Tibial nerve (tissue), 4 donors: ENCODE measurements at places on chromosomes 1 and 21. TPM values are rescaled to one million over a fixed set of nuclear protein-coding genes. Genes with fewer than 3 reads are reported as not detected.

- no peak overlapping the region for H3K27ac ChIP-seq
- H3K36me3 ChIP-seq, result no peaks in the 10 kb centered on the region
- H3K4me1 ChIP-seq, result no peaks in the 10 kb centered on the region
- no peaks in the 10 kb centered on the region for H3K27me3 ChIP-seq
Observed at GRCh38 chr1:56414728-56415224, 164.6 kb downstream of the PLPP3 start.

GRCh38 chr1:185926588-185926987 is 192.4 kb downstream of the HMCN1 start:
- DNase-seq, result no peak
- no peaks in the 10 kb centered on the region for H3K27me3 ChIP-seq
- H3K4me3 ChIP-seq, result no peak overlapping the region
- no peaks in the 10 kb centered on the region for H3K36me3 ChIP-seq
- H3K4me1 ChIP-seq, result no peaks in the 10 kb centered on the region

DNA sequence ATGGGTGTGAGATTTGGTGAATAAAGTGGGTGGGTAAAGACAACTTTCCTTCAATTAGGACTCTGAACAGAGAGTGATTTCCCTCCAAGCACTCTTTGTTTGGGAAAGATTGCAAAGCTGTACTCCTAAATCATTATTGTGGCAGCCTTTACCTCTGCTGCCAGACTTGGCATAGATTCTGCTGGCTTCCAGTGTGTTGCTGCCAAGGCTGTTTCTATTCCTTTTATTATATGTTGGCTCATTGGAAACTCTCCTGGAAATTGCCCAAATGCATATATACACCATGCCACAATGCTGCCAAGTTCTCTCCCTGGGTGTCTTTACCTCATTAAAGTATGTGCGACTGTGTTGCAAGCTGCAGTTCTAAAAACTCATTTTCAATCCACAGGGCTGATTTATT is 668.0 kb downstream of the MRPL39 start:
- no peaks in the 10 kb centered on the region for H3K4me1 ChIP-seq
- H3K36me3 ChIP-seq, result no peaks in the 10 kb centered on the region
- no peak overlapping the region for H3K4me3 ChIP-seq
- no peak overlapping the region for H3K27ac ChIP-seq
- H3K27me3 ChIP-seq, result no peaks in the 10 kb centered on the region

GRCh38 chr1:65378247-65378946 is 42.1 kb upstream of the LEPR start:
- no peaks in the 10 kb centered on the region for H3K27me3 ChIP-seq
- no peak for DNase-seq
- H3K4me1 ChIP-seq, result no peaks in the 10 kb centered on the region
- H3K36me3 ChIP-seq, result no peaks in the 10 kb centered on the region

DNA sequence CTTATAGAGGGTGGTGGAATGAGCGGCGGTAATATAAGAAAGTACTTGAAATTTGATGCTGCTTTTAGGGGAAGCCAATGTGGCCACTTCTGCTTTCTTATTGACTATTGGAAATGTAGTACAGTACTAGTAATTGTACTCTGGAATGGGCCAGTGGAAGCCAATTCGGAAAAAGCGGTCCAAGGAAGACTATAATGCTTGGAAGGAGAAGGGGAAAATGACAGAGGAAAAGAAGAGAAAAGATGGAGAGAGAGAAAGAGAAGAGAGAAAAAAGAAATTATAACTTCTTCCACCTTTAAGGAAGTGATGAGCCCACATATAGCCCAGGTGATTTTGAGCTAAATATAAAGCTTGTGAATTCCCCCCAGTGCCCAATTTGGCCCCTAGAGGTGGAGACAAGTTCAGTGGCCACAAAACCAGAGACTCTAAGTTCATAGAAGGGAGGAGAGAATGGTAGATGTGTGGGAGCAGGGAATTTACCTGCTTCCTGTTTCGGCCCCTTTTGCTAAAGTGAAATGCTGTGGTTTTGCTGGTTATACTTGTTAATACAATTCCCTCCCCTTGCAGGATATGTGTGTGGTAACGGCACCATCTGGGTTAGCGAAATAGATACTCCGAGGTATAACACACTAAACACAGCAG is 35.7 kb upstream of the DUSP10 start:
- H3K36me3 ChIP-seq, result no peaks in the 10 kb centered on the region
- H3K4me3 ChIP-seq, result no peak overlapping the region
- H3K27me3 ChIP-seq, result no peaks in the 10 kb centered on the region
- DNase-seq, result no peak
- no peak overlapping the region for H3K27ac ChIP-seq

DNA sequence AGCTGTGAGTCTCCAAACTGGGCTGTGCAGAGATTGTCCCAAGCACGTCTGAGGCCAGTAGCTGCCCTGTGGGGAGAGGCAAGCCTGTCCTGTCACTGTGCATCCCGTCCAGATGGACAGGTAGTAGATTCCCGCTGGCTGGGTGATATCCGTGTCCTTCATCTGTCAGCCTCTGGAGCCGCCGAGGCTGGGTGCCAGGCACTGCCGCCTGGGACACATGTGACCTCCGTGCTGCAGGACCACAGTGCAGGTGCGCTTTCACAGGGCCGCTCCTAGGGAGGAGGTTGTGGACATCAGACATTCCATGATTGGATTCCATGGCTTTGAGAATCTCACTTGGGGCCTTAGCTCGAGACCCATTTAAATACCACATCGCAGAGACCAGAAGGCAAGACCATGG is 4.7 kb downstream of the PDXK start:
- no peak for DNase-seq
- no peaks in the 10 kb centered on the region for H3K36me3 ChIP-seq
- H3K27me3 ChIP-seq, result no peaks in the 10 kb centered on the region
- H3K4me1 ChIP-seq, result peaks cover 71% of the 10 kb centered on the region

GRCh38 chr1:154791292-154792166 is 78.6 kb downstream of the KCNN3 start:
- no peak overlapping the region for H3K4me3 ChIP-seq
- H3K27ac ChIP-seq, result no peak overlapping the region
- H3K27me3 ChIP-seq, result peaks cover 46% of the 10 kb centered on the region
- no peaks in the 10 kb centered on the region for H3K36me3 ChIP-seq
- H3K4me1 ChIP-seq, result no peaks in the 10 kb centered on the region

GRCh38 chr1:6515771-6516170 is 24.3 kb upstream of the PLEKHG5 start:
- no peaks in the 10 kb centered on the region for H3K4me1 ChIP-seq
- H3K36me3 ChIP-seq, result no peaks in the 10 kb centered on the region
- no peaks in the 10 kb centered on the region for H3K27me3 ChIP-seq
- no peak for DNase-seq
- H3K4me3 ChIP-seq, result no peak overlapping the region

DNA sequence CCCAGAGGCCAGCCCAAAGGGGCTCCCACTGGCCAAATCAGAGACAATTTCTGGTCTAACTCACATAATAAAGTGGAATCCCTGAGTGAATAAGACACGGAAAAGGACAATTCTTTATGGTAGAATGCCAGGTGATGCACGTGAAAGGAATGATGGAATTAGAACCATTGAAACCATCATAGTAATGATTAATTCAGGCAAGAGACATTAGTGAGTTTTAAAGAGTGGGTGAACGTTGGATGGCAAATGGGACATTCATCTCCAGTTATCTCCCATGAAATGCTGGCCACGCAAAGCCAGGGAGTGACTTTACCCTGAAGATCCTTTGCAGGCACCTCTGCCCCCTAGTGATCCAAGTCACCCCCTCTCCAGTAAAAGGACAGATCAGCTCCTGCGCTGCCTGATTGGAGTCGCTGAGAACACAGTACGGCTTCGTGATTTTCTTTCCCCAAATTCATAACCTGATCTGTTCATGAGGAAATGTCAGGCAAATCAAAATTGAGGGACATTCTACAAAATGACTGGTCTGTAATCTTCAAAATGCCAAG is 87.5 kb downstream of the AJAP1 start:
- no peak for DNase-seq
- H3K27ac ChIP-seq, result no peak overlapping the region
- H3K36me3 ChIP-seq, result no peaks in the 10 kb centered on the region
- no peaks in the 10 kb centered on the region for H3K4me1 ChIP-seq
- no peaks in the 10 kb centered on the region for H3K27me3 ChIP-seq

GRCh38 chr1:246218686-246219085 is 288.4 kb downstream of the SMYD3 start:
- H3K36me3 ChIP-seq, result peaks cover 11% of the 10 kb centered on the region
- H3K4me3 ChIP-seq, result no peak overlapping the region
- no peaks in the 10 kb centered on the region for H3K4me1 ChIP-seq
- no peak overlapping the region for H3K27ac ChIP-seq
- no peak for DNase-seq

DNA sequence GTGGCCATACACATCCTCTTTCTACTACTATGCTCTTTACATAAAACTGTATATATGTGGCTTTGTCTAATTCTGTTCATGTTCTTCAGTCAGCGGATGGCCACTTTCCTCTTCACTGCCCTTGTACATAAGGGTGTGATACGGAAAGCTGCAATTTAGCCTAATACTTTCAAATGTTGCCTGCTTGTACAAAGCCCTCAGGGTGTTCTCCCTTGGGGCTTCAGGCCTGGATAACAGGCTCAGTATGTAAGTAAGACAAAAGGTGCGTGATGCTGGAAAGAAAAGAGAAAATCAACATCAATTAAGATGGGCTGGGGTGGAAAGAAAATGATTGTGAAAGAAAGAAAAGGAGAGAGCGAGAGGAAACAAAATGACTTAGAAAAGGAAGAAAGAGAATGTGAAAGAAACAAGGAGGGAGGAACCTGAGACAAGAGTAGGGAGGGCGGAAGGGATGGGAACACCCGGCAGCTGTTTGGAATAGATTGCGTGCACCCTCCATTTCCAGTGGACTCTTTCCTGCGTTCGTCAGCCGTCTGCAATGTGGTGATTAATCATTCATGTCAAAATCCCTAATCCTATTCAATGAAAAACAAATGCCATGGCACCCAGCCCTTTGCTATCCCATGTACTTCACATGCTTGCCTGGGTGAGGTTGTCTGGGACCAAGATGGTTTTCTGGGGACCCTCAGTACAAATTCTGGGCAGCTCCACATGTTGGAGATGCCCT is 553.6 kb downstream of the NUF2 start:
- peak; percentile 18 for DNase-seq
- no peaks in the 10 kb centered on the region for H3K36me3 ChIP-seq
- H3K4me3 ChIP-seq, result no peak overlapping the region
- no peak overlapping the region for H3K27ac ChIP-seq
- no peaks in the 10 kb centered on the region for H3K27me3 ChIP-seq

DNA sequence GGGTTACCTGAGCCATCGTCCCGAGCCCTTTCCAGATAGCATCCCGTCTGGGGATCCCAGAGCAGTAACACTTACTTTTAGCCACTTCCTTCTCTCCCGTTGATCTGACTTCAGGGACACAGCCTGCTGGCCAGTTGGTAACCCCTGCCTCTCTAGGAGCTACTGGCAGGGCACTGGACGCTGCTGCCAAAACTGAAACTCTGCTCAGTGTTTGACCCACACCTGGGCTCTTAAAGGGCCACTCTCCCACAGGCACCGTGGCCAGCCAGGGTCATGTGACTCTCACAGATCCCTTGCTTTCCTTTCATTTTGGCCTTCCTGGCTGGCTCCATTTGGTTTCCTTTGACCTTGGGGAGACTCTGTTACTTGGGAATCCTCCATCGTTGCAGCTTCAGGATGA is at the start of gene PIGR:
Gene PIGR, minus strand, starts transcription at position 206 of the 400 bp plus-strand sequence. CDS start 5,935 bp downstream, outside the sequence.
- no peak for DNase-seq
- no peak within 1 kb of the TSS for H3K27ac ChIP-seq
- H3K27me3 ChIP-seq, result no peaks in the 10 kb centered on the region

DNA sequence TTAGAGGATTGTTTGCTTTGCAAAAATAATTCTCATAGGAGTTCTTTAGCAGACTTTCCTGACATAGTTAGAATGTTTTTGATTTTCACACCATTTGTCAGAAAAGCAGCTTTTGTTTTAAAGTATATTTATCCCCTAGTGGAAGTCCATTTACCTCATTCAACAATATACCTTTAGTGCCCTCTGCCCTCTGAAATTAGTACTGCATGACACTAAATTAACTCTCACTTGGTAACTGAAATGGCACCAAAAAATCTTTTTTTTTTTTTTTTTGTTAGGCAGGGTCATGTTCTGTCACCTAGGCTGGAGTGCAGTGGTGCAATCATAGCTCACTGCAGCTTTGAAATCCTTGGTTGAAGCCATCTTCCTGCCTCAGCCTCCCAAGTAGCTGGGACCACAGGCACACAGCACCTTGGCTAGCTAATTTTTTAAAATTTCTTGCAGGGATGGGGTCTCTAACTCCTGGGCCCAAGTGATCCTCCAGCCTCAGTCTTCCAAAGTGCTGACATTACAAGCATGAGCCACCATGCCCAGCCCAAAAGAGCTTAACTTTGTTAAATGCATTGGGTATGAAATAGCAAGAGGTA is 13.6 kb downstream of the LRRC42 start:
- H3K27me3 ChIP-seq, result no peaks in the 10 kb centered on the region
- no peak overlapping the region for H3K27ac ChIP-seq
- peak; percentile 44 for DNase-seq
- peaks cover 16% of the 10 kb centered on the region for H3K36me3 ChIP-seq

DNA sequence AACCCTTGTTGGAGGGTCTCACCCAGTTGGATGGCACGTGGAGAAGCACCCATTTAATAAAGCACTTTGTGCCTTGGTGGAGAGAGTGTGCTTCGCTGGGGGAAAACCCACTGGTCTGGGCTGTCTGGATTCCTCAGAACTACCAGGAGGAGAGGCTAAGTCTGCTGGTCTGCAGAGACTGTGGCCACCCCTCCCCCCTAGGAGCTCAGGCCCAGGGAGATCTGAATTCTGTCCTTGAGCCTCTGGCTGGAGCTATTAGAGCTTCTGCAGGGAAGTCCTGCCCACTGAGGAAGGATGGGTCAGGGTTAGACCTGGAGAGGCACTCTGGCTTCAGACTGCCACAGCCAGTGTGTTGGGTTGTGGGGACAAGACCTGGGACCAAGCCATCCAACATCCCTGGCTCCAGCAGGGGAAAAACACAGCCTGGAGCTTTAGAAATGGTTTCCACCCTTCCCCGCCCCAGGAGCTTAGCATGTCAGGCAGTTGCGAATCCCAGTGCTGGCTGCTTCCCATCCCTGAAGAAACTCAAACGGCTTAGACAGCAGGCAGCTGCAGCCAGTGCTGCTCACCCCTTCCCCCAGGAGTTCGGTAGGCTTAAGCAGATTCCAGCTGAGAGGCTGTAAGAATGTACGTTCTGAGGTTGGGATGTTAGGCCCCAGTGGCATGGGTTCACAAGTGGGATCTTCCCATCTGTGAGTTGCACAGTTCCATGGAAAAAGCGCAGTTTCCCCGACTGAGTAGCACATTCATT is 288.3 kb downstream of the TGFB2 start:
- H3K4me3 ChIP-seq, result no peak overlapping the region
- no peaks in the 10 kb centered on the region for H3K36me3 ChIP-seq
- no peak overlapping the region for H3K27ac ChIP-seq
- no peaks in the 10 kb centered on the region for H3K4me1 ChIP-seq

ATAD3C gene
- total RNA-seq, result 2.0 TPM

PRAMEF13 gene
- not detected for total RNA-seq

WDR3 gene
- total RNA-seq, result 7.6 TPM

C4BPA gene
- total RNA-seq, result not detected

HENMT1 gene
- 2.3 TPM for total RNA-seq

TSPAN2 gene
- total RNA-seq, result 7.1 TPM
